GM18507 (cell line): ENCODE measurements at places on chromosomes 7 and 10.

- no peak for DNase-seq
Measured at GRCh38 chr10:42111661-42112330, 526.6 kb downstream of the ZNF33B start.

DNA sequence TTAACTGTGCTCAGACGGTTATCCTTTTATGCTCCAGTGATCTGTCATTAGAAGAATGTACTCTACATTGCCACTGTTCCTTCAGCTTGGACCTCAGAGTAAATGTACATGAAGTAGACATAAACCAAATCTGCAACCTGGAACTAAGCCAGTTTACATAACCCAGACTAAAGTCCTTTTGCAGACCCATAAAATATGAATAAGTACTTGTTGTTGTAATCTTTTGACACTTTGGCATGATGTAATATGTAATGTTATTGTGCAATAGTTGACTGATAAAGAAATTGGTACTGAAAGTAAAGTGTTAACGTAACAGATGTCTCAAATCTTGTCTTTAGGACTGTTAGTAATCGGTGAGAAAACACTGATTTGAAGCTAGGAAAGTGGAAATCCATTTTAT, 115.8 kb upstream of the SORCS1 start:
- no peak for DNase-seq

DNA sequence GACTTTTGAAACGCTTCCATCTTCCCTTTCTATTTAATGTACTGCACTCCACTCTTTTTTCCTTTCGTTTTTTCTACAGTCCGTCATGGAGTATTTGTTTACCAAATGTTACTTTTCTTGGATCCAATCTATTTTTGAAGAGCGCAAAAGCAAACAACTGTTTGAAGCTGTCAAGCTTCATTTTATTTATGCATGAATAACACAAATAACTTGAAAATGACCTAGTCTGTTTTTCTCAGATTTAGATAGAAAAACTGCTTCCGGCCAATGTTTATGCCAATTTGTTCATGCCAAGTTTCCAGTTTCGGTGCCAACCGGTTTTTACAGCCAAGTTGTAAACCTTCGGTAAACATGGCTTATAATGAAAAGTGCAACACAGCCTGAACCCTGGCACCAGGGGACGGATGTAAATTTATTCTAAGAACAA, 150.9 kb upstream of the KLF6 start:
- no peak for DNase-seq

DNA sequence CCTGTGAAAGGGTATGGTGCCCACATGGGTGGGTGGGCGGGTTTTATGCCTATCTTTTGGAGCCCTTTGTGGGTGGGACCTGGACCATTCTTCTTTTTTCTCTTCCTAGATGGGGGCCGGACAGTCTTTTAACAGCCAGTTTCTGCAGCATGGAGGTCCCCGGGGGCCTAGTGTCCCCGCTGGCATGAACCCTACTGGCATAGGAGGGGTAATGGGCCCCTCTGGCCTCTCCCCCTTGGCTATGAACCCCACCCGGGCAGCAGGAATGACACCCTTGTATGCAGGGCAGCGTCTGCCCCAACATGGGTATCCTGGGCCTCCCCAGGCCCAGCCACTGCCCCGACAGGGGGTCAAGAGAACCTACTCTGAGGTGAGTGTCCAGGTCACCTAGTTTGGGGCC, 9.1 kb downstream of the ZMIZ2 start:
- DNase-seq: no peak

DNA sequence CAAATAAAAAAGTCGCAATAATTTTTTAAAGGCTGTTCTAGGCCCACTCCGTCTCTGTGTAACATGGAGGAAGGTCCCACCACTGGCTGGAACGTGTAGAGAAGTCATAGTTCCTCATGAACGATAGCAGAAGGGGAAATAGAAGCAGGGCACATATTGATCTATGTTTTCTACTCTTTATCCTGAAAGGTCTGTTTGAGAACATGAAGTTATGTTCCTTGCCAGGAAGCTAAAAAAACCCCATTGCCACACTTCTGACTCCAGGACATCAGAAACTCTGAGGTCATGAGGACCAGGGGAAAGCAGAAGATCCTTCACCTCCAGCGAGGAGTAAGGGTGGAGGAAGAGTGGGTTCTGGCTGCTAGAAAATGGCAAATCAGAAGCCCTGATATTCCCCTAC, 10.8 kb downstream of the ANKRD22 start:
- no peak for DNase-seq

DNA sequence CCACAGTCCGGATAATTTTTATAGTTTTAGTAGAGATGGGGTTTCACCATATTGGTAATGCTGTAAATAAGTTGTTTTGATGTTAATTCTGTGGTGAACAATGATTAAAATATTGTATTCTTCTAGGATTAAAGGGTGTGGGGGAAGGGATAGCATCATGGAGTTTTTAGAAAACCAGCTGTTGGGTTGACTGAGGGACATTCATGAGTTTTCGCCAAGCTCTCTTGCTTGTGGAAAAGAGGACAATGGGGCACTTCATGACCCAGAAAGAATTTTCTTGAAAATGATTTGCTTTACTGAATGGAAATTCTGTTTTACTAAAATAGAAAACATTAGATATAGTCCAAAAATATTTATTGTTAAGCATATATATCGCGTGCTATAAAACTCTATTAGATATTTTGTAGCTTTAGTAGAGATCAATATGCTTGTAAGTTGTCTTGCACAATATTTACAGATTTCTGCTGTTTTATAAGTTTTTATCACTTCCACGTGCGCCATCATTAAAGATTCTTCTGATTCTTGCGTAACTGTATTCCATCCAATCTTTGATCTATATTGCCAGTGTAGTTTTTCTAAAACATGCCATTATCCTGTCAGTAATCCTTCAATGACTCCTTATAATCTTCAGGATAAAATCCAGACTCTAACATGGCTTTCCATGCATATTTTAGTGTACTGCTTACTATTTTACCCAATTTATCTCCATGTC, 41.8 kb downstream of the LCOR start:
- DNase-seq: no peak

- DNase-seq: no peak
Measured at GRCh38 chr10:97549587-97550322, 22.8 kb upstream of the ANKRD2 start.

DNA sequence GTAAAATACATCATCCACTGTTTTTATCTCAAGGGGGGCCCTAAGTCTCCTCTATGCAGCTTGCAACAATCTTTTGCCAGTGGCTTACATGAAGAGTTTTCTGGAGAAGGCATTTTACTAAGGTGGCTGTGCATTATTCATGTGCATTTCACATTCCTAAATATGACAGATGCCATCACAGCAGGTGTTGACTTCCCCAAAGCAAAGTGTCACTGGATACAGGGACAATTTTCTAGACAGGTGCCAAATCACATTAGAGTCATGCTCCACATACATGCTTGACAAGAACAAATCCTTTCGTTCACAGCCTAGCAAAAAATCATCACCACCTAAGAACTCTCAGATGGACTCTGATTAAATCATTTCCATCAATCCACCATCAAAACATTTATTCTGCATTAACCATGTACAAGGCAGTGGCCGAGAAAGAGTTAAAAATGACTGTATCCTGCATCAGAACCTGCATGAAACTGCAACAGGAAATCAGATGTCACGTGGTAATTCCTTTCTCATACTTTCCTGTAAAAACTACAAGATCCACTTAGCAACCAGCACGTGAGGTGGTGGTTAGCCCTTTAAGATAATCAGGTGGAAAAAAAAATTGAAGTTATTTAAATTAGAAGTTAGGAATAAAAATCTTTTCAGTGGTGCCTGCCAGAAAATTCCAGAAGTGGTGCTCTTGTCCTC, 88.2 kb upstream of the AFAP1L2 start:
- DNase-seq: no peak

- peak; percentile 43 for DNase-seq
Measured at GRCh38 chr10:61903221-61903927, 1.9 kb downstream of the ARID5B start.

GRCh38 chr10:15267496-15267895, 99.0 kb upstream of the NMT2 start:
- no peak for DNase-seq

DNA sequence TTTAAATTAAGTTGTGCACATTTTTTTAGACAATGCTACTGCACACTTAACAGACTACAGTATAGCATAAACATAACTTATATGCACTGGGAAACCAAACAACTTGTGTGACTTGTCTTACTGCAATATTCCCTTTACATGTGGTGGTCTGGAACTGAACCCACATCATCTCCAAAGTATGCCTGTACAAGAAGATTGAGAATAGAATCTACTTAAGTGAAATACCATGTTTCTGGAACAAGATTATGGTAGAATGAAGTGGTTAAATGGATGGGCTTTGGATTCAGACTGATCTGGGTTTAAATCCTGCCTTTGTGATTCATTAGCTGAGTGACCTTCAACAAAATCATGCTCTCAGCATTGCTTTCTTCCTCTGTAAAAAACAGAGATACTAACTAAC, 30.7 kb downstream of the CUL2 start:
- no peak for DNase-seq

- DNase-seq: no peak
Measured at GRCh38 chr10:107031931-107032699, 132.4 kb downstream of the SORCS1 start.

GRCh38 chr7:123665896-123666295, 10.2 kb downstream of the LMOD2 start:
- DNase-seq: no peak

GRCh38 chr10:11409357-11409756, 202.1 kb downstream of the USP6NL start:
- DNase-seq: no peak

- DNase-seq: no peak
Measured at GRCh38 chr10:91360461-91360860, 49.7 kb upstream of the HECTD2 start.

- no peak for DNase-seq
Measured at GRCh38 chr7:41698726-41699125, 4.2 kb downstream of the INHBA start.

- peak; percentile 48 for DNase-seq
Measured at GRCh38 chr10:17023386-17024298, 106.0 kb downstream of the CUBN start.

- no peak for DNase-seq
Measured at GRCh38 chr10:62302760-62303159, 34.1 kb upstream of the RTKN2 start.

GRCh38 chr7:108114117-108114841, 15.9 kb downstream of the LAMB4 start:
- no peak for DNase-seq

DNA sequence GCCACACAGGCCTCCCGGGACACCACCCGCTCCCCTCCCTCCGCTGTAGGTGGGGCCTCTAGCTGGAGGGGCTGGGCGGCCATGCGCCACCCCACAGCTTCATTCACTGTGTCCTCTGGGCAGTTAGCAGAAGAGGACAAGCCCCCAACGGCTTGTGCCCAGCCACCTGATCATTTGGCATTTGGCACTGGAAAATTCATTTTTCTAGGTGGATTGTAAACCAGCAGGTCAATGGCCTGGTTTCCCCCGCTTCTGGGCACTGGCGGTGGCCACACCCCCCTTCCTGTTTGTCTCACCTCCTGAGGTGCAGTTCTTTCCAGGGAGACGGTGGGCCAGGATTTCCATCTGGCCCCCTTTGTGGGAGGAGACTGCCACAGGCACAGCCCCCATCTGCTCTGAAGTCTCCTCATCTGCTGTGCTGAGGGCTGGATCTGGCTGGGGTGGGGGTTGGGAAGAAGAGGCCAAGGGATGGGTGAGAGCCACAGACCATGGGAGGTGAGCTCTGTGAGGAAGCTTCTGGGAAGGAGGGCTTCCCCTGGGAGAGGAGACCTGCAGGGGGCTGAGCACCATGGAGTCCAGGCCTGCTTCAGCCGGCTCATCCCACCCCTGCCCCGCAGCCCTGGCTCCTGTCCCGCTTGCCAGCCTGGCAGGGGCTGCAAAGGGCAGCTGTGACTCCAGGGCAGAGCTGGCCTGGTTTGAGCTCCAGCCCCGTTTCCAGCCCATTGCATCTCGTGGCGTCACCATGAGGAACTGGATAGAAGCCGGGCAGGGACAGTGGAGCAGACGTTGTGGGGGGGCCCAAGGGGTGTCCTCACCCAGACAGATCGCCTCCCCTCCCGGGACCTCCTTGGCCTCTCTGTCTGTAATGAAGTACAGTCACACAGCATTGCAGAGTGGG, 40.1 kb upstream of the SLC29A3 start:
- DNase-seq: no peak

DNA sequence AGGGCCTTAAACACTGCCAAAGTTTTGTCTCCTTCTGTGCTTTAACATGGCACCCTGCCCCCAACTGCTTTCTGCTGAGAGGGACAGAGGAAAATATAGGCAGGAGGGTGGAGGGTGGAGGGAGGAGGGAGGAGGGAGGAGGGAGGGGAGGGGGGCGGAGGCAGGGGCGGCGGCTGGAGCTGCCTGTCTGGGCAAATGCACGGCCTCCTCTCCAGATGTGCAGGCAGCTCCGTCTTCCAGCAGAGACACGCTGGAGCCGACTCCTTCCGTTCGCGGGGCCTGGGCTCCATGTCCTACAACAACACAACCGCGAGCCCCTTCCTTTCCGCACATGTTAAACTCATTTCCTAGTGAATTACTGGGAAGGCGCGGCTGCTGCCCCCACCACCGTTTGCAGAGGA, 14.2 kb downstream of the EBF3 start:
- no peak for DNase-seq

DNA sequence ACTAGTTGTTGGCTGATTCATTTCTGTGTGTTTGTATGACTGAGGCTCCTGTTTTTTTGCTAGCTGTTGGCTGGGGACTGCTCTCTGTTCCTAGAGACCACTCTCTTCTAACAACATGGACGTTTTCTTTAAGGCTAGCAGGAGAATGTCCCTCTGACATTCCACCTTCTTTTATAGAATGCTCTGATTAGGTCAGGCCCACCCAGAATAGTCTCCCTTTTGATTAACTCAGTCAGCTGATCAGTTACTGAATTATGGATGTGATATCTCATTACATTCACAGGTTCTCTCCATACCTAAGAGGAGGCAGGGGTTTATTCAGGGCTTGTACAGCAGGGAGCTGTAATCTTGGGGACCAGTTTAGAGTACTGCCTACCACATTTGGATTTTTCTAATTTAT, 175.6 kb upstream of the RHOBTB1 start:
- DNase-seq: no peak

DNA sequence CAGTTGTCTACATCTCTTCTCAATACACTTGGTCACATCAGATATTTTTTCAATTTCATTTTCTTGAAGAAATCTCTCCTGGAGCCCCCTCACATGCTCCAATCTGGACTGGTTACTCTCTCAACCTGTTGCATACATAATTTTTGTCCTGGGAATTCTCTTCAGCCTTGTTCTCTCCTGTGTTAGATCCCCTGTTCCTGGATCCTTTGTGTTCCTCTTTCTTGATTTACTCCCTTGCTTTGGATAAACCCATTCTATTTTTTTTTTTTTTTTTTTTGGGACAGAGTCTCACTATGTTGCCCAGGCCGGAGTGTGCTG, 45.6 kb downstream of the SCD start:
- DNase-seq: no peak
